ENCODE measurements at places on chromosomes 2 and 18. TPM values are rescaled to one million over a fixed set of nuclear protein-coding genes. Genes with fewer than 3 reads are reported as not detected.

CHST9 gene
- not detected for total RNA-seq

SOWAHC gene
- 3.6 TPM for total RNA-seq

TMEM37 gene
- 2.9 TPM for total RNA-seq

PDE1A gene
- total RNA-seq = 0.83 TPM

Measured in endothelial cell of umbilical vein (primary cell).